ENCODE measurements at places on chromosomes 13 and 19. TPM values are rescaled to one million over a fixed set of nuclear protein-coding genes. Genes with fewer than 3 reads are reported as not detected.

The LHB gene
- total RNA-seq = not detected

The B3GNT3 gene
- total RNA-seq = 8.8 TPM

The LILRA1 gene
- not detected for total RNA-seq

The GPR4 gene
- total RNA-seq = not detected

The DCUN1D2 gene
- total RNA-seq = 21.6 TPM

The RDH8 gene
- total RNA-seq = not detected

The CBY2 gene
- not detected for total RNA-seq

The SYT3 gene
- not detected for total RNA-seq

The AKT2 gene
- total RNA-seq = 87.5 TPM

The SIGLEC9 gene
- not detected for total RNA-seq

The MIPEP gene
- 32.2 TPM for total RNA-seq

The SHANK1 gene
- under 0.01 TPM for total RNA-seq

The PGLYRP1 gene
- not detected for total RNA-seq

The KLK6 gene
- total RNA-seq = 8.1 TPM

The ATP4B gene
- total RNA-seq = not detected

The HPN gene
- total RNA-seq = 1.0 TPM

The ZNF439 gene
- 0.26 TPM for total RNA-seq

The SIGLEC12 gene
- not detected for total RNA-seq

The NLRP9 gene
- not detected for total RNA-seq

The FSTL3 gene
- 127 TPM for total RNA-seq

The KIR3DL1 gene
- not detected for total RNA-seq

The KIR3DL2 gene
- total RNA-seq = not detected

The CNMD gene
- total RNA-seq = not detected

The C19orf38 gene
- 0.50 TPM for total RNA-seq

The HIF3A gene
- not detected for total RNA-seq

The FXYD5 gene
- 254 TPM for total RNA-seq

The PSG11 gene
- not detected for total RNA-seq

The LYPD3 gene
- total RNA-seq = 30.7 TPM

The FCHO1 gene
- total RNA-seq = 1.7 TPM

The C13orf42 gene
- total RNA-seq = not detected

The SLC7A9 gene
- 0.17 TPM for total RNA-seq

The S1PR5 gene
- total RNA-seq = 2.5 TPM

The GRK1 gene
- 0.50 TPM for total RNA-seq

The C19orf85 gene
- not detected for total RNA-seq

The SUPT5H gene
- 117 TPM for total RNA-seq

Data from mammary epithelial cell (primary cell).